ENCODE measurements at places on chromosomes 13 and 19.
A peak's percentile ranks its signal among the peaks of the same experiment; 100 is the strongest.

DNA sequence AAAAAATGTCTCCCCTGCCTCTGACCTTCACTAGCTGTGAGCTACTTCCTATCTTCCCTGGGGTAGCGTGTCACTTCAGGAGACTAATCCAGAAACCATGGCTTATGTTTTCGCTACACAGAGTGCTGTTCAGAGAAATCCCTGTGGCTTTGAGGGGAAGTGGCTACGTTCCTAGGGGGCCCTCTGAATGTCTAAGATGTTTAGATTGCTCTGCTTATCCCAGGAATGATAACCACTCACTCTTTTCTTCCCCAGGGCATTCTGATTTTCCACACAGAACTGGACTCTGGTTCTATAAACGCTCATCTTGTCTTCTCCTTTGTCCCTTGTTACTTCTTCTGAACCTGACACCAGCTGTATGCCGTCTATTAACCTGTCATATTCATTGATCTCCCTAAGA lies 572.5 kb downstream of the OLFM4 start:
- DNase-seq: no peak

- DNase-seq: no peak
Observed at GRCh38 chr13:50891206-50891605, 18.4 kb upstream of the RNASEH2B start.

DNA sequence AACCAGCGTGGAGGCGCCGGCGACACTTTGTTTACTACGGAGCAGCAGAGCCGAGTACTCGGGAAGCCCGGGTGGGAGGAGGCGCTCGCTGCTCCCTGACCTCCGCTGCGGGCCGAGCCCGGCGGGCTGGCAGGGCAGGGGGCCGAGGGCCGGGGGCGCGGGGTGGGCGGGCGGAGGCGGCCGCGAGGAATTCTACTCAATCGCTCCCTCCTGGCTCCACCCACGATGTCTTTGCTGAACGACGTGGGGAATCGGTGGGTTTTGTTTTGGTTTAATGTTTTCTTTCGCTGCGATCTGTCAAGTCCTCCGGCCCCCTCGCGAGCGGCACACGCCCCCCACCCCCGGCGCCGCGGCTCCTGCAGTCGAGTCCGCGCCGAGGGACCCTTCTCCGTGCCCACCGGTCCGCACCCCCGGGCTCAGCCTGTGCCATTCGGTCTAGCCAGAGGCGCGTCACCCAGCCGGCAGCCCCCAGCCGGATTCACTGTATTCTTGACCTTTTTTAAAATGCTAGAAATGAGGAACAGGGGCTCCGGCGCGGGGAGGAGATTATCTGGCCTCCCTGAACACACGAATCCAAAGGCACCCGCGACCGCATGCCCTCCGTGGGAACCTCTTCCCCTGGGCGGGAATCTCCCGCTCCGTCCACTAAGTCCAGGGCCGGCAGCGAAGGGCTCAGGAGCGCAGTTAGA lies 636 bp upstream of the FOXO1 start:
- peak; percentile 20 for DNase-seq

GRCh38 chr13:105627270-105627669 lies 908.2 kb downstream of the EFNB2 start:
- no peak for DNase-seq

DNA sequence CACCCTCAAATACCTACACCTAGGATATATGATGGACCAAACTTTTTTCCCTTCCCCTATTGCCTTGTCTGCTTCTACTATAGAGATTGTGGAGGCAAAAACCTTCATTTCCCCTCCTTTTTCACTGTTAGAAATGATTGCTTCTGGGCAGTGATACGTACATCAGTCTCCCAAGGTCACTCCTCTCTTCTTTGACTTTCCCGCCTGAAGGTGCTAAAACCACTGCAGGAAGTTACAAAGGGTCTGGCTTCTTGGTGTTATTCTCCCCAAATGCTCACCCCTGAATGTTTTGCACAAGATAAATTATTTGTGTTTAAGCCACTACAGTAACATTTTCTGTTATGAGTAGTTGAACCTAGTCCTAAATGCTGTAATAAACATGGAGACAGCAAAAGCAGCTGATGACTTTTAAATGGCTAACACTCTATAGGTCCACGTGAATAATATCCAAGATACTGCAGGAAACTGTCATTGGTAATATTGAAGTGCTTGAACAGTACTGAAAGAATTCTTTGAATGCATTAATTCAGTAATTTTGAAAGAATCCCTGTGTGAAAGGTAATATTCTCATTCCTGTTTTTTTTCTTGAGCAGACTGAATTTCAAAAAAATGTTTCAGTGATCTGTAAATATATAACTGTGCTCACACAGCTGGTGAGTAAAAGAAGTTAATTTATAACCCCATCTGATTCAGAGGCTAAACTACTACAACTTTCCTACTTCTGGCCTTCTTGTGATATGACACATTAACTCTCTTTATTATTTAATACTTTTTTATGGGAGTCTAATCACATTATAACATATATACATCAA lies 865.1 kb downstream of the EFNB2 start:
- DNase-seq: no peak

DNA sequence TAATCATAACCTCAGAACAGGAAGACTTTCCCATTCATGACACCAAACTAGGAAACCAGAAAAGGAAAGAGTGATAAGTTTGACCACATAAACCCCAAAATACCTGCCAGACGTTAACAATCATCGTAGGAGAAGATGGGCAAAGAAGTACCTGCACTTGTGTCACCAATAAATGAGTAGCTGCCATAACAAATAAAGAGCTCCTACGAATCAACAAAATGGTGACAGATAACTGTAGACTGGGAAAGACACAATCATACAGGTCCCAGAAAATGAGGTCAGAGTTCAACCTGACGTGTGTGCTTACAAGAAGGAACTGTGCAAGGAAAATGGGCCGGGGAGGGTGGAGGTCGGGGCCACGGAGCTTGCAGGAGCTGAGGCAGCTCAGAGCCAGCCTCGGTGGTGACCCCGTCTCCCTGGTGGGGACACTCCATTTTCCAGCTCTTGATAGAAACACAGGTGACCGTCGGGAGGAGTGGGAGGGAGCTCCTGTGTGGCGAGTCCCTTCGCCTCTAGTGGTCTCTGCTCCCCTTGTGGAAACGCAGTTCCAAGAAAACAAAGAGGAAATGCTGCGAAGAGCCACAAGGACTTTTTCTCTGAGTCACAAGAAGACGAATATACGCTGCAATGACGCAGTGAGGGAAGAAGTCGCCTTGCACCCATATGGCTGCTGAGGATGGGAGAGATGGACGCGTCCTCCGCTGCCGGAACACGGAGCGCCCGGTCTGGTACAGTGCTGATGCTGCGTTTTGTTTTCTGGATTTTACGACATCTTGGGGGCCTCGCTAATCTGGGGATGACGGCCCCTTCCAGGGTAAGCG lies 9.5 kb downstream of the PIP5K1C start:
- no peak for DNase-seq

All from COLO829 (cell line).